ENCODE measurements at places on chromosomes 5 and 9.

DNA sequence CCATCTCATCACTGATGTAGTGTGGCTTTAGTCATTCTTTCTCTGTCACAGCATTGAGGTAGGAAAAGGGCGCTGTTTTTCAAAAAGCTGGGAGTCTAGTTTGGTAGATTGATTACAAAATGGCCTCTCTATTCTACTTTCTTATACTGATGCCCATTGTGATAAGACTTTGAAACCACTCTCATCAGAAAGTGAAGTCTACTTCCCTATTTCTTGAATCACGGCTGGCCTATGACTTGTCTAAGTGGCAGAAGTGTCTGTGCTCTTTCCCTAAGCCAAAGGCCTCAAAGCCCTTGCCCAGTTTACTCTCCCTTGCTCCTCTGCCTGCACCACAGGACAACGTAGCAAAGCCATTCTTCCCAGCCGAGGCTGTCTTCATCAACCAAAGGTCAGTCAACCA is 83.0 kb upstream of the IL33 start:
- no peak for DNase-seq

DNA sequence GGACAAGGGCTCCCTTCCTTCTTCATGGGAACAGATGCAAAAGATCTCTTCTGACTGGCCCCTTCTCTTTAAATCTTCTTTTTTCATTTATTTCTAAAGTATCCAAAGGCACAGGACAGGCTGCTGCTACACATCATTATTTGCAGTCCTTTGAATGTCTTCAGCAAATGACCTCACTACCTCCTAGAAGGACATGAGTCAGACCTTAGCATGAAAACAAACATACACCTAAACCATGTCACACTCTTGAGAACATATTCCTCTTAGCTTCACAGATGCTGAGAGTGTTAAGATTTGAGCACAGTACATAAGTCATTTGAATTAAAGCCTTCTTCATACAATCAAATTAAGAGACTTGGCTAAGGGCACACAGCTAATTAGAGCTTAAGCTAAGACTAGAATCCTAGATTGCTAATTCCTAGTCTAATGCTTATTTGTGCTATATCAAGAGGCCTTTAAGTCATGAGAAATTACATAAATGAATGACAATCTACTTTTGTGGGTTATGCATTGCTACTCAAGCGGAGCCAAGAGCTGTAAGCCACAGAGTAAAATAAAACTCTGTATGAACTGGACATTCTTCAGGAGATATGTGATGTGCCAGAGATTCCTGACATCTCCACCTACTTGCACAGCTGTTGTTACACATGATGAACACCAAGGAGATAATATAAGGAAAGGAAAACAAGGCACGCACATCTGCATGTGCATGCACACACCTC is 109.1 kb upstream of the PTGER4 start:
- no peak for DNase-seq

- DNase-seq: no peak
Observed at GRCh38 chr5:127813633-127814587, 110.7 kb downstream of the CCDC192 start.

- no peak for DNase-seq
Observed at GRCh38 chr9:27626244-27627187, 53.2 kb upstream of the C9orf72 start.

GRCh38 chr9:137761032-137761431 is 116.5 kb upstream of the CACNA1B start:
- no peak for DNase-seq
